ENCODE measurements at places on chromosomes 1 and 21. TPM values are rescaled to one million over a fixed set of nuclear protein-coding genes. Genes with fewer than 3 reads are reported as not detected.

GRCh38 chr1:207654320-207654719, 9.4 kb downstream of the CR1L start:
- no peak overlapping the region for H3K27ac ChIP-seq
- no peak overlapping the region for H3K4me3 ChIP-seq
- H3K27me3 ChIP-seq = no peaks in the 10 kb centered on the region
- DNase-seq = no peak

GRCh38 chr1:22582661-22583635, 19.7 kb downstream of the EPHA8 start:
- H3K4me3 ChIP-seq = no peak overlapping the region
- H3K27ac ChIP-seq = no peak overlapping the region
- DNase-seq = no peak
- no peaks in the 10 kb centered on the region for H3K4me1 ChIP-seq
- H3K27me3 ChIP-seq = peaks cover 16% of the 10 kb centered on the region
- no peaks in the 10 kb centered on the region for H3K36me3 ChIP-seq

DNA sequence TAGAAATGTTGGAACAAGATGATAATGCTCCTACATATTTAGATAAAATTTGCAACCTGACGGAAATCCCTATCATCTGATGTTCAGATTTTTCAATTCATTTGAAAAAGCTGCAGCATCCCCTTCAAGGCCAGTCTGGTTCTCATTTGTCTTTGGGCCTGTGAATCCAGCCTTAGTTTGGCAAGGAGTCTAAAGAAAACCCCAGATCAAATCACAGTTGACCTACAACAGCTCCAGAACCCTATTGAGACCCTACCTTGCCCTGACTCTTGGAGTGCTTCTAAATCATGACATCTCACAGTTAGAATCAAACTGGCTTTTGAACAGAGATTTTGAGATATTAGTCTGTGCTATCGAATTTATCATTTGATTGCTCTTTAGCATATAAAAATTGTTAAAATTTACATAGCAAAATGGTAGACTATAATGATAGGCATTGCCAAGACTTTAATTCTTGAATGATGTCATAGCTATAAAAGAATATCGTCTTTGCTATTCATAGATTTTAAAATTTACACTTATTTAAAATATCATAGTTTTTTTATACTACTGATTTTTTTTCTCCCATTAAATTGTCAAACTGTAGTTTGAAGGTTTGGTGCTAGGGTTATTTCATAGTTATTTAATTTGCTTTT, 2.2 kb downstream of the PPP2R5A start:
- peak overlapping the region; percentile 94 for H3K4me3 ChIP-seq
- no peaks in the 10 kb centered on the region for H3K36me3 ChIP-seq
- no peak for DNase-seq
- peak overlapping the region; percentile 98 for H3K27ac ChIP-seq
- no peaks in the 10 kb centered on the region for H3K27me3 ChIP-seq

DNA sequence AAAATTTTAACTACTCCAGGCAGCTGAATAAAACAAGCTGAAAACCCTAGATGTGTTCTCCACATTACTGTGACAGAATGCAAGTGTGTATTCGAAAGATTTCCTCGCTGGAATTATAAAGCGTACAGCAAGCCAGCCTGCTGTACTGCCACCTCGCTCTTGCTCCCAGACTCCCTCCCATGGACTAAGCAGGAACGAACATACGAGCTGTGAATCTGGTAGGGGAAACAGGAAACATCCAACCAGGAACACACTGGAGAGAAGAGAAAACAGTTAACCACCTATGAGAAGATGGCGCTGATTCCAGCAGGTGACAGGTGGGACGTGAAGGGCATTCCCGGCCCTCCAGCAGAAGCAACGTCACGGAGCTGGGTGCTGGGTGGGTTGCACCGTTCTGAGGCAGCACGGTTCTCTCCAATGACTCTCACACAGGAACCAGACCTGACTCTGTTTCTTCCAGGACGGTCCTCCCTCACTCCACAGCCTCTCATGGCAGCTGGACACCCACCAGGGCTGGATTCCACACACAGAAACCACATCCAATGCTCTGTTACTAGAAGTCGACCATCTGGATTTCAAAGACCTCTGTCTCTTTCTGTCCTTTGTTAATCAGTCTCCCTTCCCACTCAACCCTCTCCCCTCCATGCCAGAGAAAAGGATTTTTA, 219.2 kb downstream of the RERE start:
- H3K4me3 ChIP-seq = no peak overlapping the region
- H3K27ac ChIP-seq = peak overlapping the region; percentile 84
- DNase-seq = no peak
- peaks cover 16% of the 10 kb centered on the region for H3K36me3 ChIP-seq

- H3K27ac ChIP-seq = peak overlapping the region; percentile 46
- H3K36me3 ChIP-seq = no peaks in the 10 kb centered on the region
- H3K4me3 ChIP-seq = no peak overlapping the region
- DNase-seq = no peak
- no peaks in the 10 kb centered on the region for H3K27me3 ChIP-seq
Observed at GRCh38 chr1:219506473-219506899, 106.4 kb downstream of the ZC3H11B start.

GRCh38 chr1:61449410-61449809, 275.5 kb downstream of the TM2D1 start:
- no peak for DNase-seq
- H3K27ac ChIP-seq = peak overlapping the region; percentile 45
- no peak overlapping the region for H3K4me3 ChIP-seq
- peaks cover 13% of the 10 kb centered on the region for H3K27me3 ChIP-seq

- no peak for DNase-seq
- H3K36me3 ChIP-seq = no peaks in the 10 kb centered on the region
Observed at GRCh38 chr1:157992833-157993146, 655 bp upstream of the KIRREL1 start.

DNA sequence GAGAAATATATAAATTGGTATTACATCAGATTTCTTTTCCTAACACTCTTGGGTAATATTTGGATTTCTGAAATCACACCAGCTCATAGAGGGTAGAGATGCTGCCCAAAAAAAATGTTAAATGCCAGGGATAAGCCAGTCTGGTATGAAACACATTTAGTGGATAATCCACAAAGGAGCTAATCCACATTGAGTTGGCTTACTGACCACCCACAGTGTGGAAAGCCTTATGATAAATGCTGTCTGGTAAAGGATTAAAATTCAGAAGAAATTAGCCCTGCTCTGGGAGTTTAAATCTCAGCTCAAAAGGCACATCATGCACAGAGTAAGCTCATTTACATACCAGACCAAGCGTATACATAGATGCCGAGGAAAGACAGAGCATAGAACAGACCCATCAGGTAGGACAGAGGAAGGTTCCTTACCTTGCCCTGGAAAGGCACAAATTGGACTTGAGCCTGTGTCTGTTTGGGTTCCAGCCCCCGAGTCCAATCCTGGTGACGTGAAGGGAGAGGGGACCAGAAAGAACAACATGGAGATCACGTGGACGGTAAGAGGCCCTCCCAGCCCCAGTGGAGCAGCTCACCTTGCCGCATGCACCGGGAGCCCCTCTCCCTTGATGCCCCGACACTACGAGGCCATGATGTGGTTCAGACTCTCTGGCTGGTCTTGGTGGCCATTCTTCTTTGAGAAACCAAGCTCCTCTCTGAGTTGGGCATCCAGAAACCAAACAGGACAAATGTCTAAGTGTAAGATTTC, 62.9 kb upstream of the CNTN2 start:
- H3K27ac ChIP-seq = no peak overlapping the region
- no peaks in the 10 kb centered on the region for H3K36me3 ChIP-seq
- H3K4me1 ChIP-seq = no peaks in the 10 kb centered on the region
- H3K4me3 ChIP-seq = no peak overlapping the region
- DNase-seq = no peak

DNA sequence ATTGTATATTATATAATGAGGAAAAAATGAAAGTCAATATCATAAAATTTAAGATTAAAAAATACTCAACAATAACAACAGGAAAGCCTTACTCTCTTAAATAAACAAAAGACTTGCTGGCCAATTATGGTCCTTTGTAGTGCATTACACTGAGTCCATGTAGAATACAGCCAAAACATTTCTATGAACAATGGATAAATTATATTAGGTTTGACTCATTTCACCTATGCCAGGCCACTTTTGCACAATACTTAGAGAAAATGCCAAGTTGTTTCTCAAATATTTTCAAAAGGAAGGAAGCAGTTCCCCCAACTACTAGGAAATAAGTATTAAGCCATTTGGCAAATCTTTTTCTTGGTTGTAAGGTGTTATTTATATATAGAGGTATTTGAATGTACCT, 19.8 kb upstream of the UCK2 start:
- H3K4me3 ChIP-seq = no peak overlapping the region
- H3K27me3 ChIP-seq = peaks cover 6% of the 10 kb centered on the region
- H3K36me3 ChIP-seq = peaks cover 2% of the 10 kb centered on the region
- H3K4me1 ChIP-seq = no peaks in the 10 kb centered on the region
- H3K27ac ChIP-seq = no peak overlapping the region

DNA sequence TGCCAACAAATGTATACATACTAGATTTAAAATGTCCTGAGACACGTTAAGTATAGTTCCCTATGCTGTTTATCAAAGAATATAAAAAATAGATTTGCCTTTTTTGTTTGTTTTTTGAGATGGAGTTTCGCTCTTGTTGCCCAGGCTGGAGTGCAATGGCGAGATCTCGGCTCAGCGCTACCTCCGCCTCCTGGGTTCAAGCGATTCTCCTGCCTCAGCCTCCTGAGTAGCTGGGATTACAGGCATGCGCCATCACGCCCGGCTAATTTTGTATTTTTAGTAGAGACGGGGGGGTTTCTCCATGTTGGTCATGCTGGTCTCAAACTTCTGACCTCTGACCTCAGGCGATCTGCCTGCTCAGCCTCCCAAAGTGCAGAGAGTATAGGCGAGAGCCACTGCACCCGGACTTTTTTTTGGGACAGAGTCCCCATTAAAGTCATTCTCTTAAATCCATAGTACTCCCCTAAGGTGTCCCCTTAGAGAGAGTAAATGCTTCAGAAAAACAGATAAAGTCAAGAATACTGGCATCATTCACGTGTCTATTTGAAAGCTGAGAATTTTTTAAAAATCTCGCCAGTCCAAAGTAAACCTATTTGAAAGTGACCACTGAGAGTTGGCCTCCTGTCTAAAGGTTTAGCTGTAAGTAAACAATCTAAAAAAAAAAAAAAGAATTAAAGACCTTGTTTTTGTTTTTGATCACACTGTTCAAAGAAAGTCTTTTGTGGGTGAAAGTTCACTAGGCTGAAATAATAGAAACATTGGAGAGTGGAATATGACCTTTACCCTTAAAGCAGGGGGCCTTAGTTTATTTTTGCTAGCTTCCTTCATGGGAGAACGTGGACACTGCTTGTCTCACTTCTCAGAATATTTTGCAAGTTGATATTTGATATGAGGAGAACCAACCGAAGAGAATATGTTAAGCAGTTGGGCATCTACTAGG, 48.0 kb upstream of the SLC16A1 start:
- H3K27me3 ChIP-seq = no peaks in the 10 kb centered on the region
- no peaks in the 10 kb centered on the region for H3K36me3 ChIP-seq
- peak overlapping the region; percentile 43 for H3K27ac ChIP-seq
- DNase-seq = no peak
- H3K4me3 ChIP-seq = no peak overlapping the region

DNA sequence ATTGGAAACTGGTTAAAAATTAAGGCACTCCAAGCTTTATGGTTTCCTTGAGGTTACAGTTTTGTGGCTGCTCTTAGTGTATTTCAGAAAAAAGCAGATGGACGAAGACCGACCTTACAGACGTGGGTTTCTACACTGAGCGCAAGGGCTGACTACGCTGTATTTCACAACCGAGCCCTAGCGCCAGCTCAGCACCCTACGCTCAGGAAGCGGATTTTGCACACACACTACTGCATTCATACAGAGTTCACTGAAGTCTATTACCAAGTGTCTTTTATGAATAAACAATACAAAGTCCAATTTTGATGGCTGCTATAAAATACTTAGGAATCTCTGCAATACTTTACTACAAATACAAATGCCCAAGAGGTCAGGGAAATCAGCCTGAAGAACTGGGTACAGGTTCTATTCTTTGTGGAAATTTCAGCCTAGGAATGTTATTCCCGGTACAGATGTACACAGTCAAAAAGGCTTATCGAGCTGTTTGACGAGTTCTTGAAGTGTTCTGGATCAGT, 23.8 kb downstream of the PTTG1IP start:
- H3K4me3 ChIP-seq = no peak overlapping the region
- no peak overlapping the region for H3K27ac ChIP-seq
- no peak for DNase-seq
- H3K36me3 ChIP-seq = peaks cover 23% of the 10 kb centered on the region
- H3K27me3 ChIP-seq = peaks cover under 1% of the 10 kb centered on the region

- H3K4me1 ChIP-seq = peaks cover 33% of the 10 kb centered on the region
- no peak overlapping the region for H3K4me3 ChIP-seq
- no peak overlapping the region for H3K27ac ChIP-seq
- H3K36me3 ChIP-seq = no peaks in the 10 kb centered on the region
Observed at GRCh38 chr1:157233131-157233530, 94.9 kb upstream of the ETV3 start.

GRCh38 chr1:116721039-116721405, 33.2 kb upstream of the CD2 start:
- H3K27me3 ChIP-seq = no peaks in the 10 kb centered on the region
- no peak overlapping the region for H3K4me3 ChIP-seq
- no peak overlapping the region for H3K27ac ChIP-seq
- no peak for DNase-seq
- H3K4me1 ChIP-seq = no peaks in the 10 kb centered on the region

- no peaks in the 10 kb centered on the region for H3K36me3 ChIP-seq
- no peak for DNase-seq
- no peaks in the 10 kb centered on the region for H3K4me1 ChIP-seq
- no peaks in the 10 kb centered on the region for H3K27me3 ChIP-seq
- H3K4me3 ChIP-seq = no peak overlapping the region
Observed at GRCh38 chr1:238606896-238607295, 716.2 kb upstream of the ZP4 start.

DNA sequence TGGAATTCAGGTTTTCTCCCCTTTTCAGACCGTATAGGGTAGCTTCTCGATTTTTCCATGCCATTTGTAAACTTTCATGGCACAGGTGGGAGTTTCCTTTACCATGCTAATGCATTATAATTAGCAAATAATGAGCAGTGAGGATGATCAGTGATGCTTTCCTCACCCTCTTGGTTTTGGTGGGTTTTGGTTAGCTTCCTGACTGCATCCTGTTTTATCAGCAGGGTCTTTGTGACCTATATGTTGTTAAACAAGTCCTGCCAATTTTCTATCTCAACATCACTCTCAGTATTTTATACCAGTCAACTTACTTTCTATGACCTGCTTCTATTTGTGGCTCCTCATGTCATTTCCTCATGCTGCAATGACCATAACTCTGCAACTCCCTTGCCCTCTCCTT, 1345.1 kb downstream of the NCAM2 start:
- H3K4me3 ChIP-seq = no peak overlapping the region
- no peaks in the 10 kb centered on the region for H3K36me3 ChIP-seq
- H3K4me1 ChIP-seq = peaks cover 4% of the 10 kb centered on the region
- no peak overlapping the region for H3K27ac ChIP-seq
- no peak for DNase-seq

MTMR11 gene
- total RNA-seq = 10.6 TPM

USH2A gene
- total RNA-seq = 0.55 TPM

ANGPTL1 gene
- not detected for total RNA-seq

OR2M3 gene
- total RNA-seq = not detected

SLC35F3 gene
- 0.71 TPM for total RNA-seq

MED8 gene
- 30.4 TPM for total RNA-seq

Data from progenitor cell of endocrine pancreas (in vitro differentiated cells).